ENCODE measurements at places on chromosomes 2 and 18. TPM values are rescaled to one million over a fixed set of nuclear protein-coding genes. Genes with fewer than 3 reads are reported as not detected.
A peak's percentile ranks its signal among the peaks of the same experiment; 100 is the strongest.

DNA sequence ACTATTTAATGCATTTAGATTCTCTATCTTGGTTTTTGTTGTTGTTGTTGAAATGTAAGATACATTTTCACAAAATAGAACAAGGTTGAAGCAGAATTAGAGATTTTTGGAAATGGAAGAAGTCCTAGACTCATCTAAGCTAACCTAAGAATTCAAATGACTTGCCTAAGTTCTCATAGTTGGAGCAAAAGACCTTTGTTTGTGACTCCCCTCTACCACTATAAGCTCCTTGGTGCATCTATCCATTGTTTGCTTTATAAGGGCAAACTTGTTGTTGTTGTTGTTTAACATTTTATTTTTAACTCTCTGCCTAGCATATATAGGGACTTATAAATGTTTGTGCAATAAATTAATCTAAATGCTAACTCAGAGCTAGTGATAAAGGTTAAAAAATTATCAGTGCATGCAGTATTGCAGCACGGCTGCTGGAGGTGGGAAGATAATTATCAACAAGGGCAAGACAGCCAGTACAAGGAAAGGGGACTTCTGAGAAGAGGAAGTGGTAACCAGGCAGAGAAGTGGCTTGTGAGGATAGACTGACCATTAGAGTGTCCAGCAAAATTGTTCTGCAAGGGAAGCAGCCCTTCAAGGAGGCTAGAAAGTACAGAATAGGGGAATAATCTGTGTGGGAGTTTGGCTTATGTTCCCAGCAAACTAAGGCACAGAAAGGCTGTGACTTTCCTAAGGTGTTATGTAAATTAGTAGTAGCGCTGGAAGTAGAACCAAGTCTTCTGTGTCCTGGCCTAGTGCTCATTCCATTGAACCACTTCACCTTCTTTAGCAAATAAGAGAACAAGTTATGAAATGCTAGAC lies 38.1 kb upstream of the ACYP2 start:
- H3K4me3 ChIP-seq = no peak overlapping the region
- peaks cover 9% of the 10 kb centered on the region for H3K4me1 ChIP-seq
- no peak overlapping the region for H3K27ac ChIP-seq
- no peaks in the 10 kb centered on the region for H3K27me3 ChIP-seq

The SERPINB3 gene
- not detected for total RNA-seq

- H3K27ac ChIP-seq = no peak overlapping the region
- H3K27me3 ChIP-seq = no peaks in the 10 kb centered on the region
- no peaks in the 10 kb centered on the region for H3K4me1 ChIP-seq
- H3K36me3 ChIP-seq = no peaks in the 10 kb centered on the region
These were observed 329.5 kb downstream of the PAX3 start for GRCh38 chr2:221969087-221969829.

DNA sequence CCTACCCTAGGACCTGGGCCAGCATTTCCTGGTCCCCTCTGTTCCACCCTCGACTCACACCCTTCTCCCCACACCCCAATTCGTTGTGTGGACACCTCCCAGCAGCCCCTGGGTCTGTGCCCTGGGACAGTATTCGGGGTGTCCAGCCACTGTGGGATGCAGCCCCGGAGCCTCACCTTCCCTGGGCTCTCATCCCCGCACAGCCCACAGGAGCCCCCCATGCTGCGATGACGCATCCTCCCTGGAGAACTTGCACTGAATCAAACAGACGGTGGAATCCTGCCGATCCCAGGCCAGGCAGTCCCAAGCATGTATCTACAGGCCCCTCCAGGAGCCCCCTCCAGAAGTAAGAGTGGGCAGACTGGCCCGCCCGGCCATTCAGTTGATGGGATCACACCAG lies 9.7 kb downstream of the ITM2C start:
- H3K27ac ChIP-seq = peak overlapping the region; percentile 35
- peaks cover 36% of the 10 kb centered on the region for H3K36me3 ChIP-seq
- no peak for DNase-seq
- H3K4me1 ChIP-seq = peaks cover 69% of the 10 kb centered on the region
- H3K27me3 ChIP-seq = no peaks in the 10 kb centered on the region

- no peaks in the 10 kb centered on the region for H3K4me1 ChIP-seq
- H3K27me3 ChIP-seq = no peaks in the 10 kb centered on the region
- H3K4me3 ChIP-seq = no peak overlapping the region
- H3K36me3 ChIP-seq = no peaks in the 10 kb centered on the region
- H3K27ac ChIP-seq = no peak overlapping the region
These were observed 266.8 kb upstream of the CCDC68 start for GRCh38 chr18:55226044-55226443.

DNA sequence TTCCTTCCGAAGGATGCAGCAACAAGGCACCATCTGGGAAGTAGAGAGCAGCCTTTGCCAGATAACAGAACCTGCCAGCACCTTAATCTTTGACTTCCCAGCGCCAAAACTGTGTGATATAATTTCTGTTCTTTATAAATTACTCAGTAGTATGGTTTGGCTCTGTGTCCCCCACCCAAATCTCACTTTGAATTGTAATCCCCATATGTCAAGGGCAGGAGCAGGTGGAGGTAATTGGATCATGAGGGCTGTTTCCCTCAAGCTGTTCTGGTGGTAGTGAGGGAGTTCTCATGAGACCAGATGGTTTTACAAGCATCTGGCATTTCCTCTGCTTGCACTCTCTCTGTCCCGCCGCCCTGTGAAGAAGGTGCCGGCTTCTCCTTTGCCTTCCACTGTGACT lies 899.9 kb downstream of the TRIB2 start:
- DNase-seq = no peak
- no peak overlapping the region for H3K4me3 ChIP-seq

GRCh38 chr2:55169359-55169758 lies 62.7 kb downstream of the CLHC1 start:
- H3K36me3 ChIP-seq = no peaks in the 10 kb centered on the region
- no peak for DNase-seq
- no peaks in the 10 kb centered on the region for H3K27me3 ChIP-seq
- H3K4me1 ChIP-seq = peaks cover 6% of the 10 kb centered on the region
- H3K4me3 ChIP-seq = no peak overlapping the region

- H3K27me3 ChIP-seq = peaks cover 17% of the 10 kb centered on the region
- no peaks in the 10 kb centered on the region for H3K36me3 ChIP-seq
- no peak overlapping the region for H3K27ac ChIP-seq
- no peaks in the 10 kb centered on the region for H3K4me1 ChIP-seq
- DNase-seq = no peak
These were observed 51.7 kb upstream of the SATB2 start for GRCh38 chr2:199509403-199509802.

The UNC80 gene
- not detected for total RNA-seq

The CCDC74B gene
- total RNA-seq = 1.4 TPM

The TBR1 gene
- total RNA-seq = not detected

DNA sequence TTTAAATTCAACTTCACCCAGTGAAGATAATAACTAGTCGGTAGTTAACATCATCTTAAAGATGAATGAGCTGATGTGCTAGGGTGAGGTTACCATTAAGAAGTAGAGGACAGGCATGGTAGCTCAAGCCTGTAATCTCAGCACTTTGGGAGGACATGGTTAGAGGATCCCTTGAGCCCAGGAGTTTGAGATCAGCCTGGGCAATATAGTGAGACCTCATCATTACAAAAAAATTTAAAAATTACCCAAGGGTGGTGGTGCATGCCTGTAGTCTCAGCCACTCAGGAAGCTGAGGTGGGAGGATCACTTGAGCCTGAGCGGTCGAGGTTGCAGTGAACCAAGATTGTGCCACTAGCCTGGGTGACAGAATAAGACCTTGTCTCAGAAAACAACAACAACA lies 4.7 kb downstream of the GALNT5 start:
- DNase-seq = no peak
- no peak overlapping the region for H3K4me3 ChIP-seq
- H3K4me1 ChIP-seq = peaks cover 22% of the 10 kb centered on the region
- H3K27ac ChIP-seq = no peak overlapping the region

GRCh38 chr18:46809145-46809544 lies 52.3 kb upstream of the ST8SIA5 start:
- no peak for DNase-seq
- peaks cover 11% of the 10 kb centered on the region for H3K36me3 ChIP-seq
- peaks cover 5% of the 10 kb centered on the region for H3K4me1 ChIP-seq
- H3K27ac ChIP-seq = no peak overlapping the region

DNA sequence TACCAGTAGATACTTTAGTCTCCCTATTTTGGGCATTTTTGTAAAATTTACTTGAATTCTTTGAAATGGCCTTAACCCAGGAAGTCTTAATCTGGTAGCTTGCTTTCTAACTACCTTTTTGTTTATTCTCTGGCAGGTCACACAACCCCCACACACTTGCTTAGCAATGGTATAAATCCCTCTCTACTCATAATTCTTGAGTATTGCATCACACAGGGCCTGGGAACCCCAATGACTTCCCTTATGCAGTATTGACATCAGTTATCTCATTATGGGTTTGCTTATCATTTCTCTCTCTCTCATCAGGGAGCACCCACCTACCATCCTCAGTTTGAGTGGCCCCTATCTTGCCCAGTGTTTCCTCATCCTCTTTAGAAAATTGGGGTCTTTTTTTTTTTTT lies 207.1 kb downstream of the KCNS3 start:
- no peak overlapping the region for H3K27ac ChIP-seq
- H3K27me3 ChIP-seq = peaks cover 14% of the 10 kb centered on the region
- DNase-seq = no peak
- no peak overlapping the region for H3K4me3 ChIP-seq

The LOXHD1 gene
- total RNA-seq = 0.12 TPM

The ZC3H15 gene
- 116 TPM for total RNA-seq

The PRKAG3 gene
- not detected for total RNA-seq

GRCh38 chr18:68507781-68508180 lies 207.1 kb downstream of the TMX3 start:
- H3K4me1 ChIP-seq = no peaks in the 10 kb centered on the region
- peaks cover 3% of the 10 kb centered on the region for H3K27me3 ChIP-seq
- no peak overlapping the region for H3K4me3 ChIP-seq
- H3K36me3 ChIP-seq = no peaks in the 10 kb centered on the region

GRCh38 chr2:178450524-178450773 lies 526 bp downstream of the PRKRA start:
- H3K4me1 ChIP-seq = peaks cover 27% of the 10 kb centered on the region
- H3K36me3 ChIP-seq = peaks cover 21% of the 10 kb centered on the region
- no peak for DNase-seq
- no peaks in the 10 kb centered on the region for H3K27me3 ChIP-seq

DNA sequence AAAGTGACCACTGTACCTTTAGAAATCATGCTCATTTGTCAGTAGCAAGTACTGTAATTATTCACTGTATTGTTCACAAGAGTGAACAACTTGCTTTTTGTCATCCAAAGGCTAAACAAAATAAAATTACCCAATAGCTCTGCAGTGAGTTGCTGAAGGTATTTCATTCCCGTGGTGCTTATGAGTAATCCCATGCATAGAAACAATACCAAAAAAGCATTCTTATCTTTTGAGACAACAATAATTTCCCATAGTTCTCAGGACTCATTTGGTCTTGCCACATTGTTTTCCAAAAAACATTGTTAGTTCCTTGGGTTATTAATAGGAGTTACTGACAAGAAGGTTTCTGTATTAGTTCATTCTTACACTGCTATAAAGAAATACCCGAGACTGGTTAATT lies 503.2 kb upstream of the FAM98A start:
- DNase-seq = no peak
- no peaks in the 10 kb centered on the region for H3K4me1 ChIP-seq
- peaks cover 6% of the 10 kb centered on the region for H3K27me3 ChIP-seq
- no peaks in the 10 kb centered on the region for H3K36me3 ChIP-seq
- no peak overlapping the region for H3K4me3 ChIP-seq

GRCh38 chr18:76491776-76492668 lies 3.0 kb downstream of the ZNF516 start:
- H3K4me1 ChIP-seq = peaks cover 37% of the 10 kb centered on the region
- peaks cover 13% of the 10 kb centered on the region for H3K27me3 ChIP-seq
- peak overlapping the region; percentile 88 for H3K4me3 ChIP-seq
- no peaks in the 10 kb centered on the region for H3K36me3 ChIP-seq

The KLHL30 gene
- not detected for total RNA-seq
